ENCODE measurements at places on chromosomes 5 and 9. TPM values are rescaled to one million over a fixed set of nuclear protein-coding genes. Genes with fewer than 3 reads are reported as not detected.

Gene OGN
- 4.2 TPM for total RNA-seq

Gene CSF2
- not detected for total RNA-seq

Gene TMC1
- total RNA-seq = not detected

Gene MARCOL
- not detected for total RNA-seq

DNA sequence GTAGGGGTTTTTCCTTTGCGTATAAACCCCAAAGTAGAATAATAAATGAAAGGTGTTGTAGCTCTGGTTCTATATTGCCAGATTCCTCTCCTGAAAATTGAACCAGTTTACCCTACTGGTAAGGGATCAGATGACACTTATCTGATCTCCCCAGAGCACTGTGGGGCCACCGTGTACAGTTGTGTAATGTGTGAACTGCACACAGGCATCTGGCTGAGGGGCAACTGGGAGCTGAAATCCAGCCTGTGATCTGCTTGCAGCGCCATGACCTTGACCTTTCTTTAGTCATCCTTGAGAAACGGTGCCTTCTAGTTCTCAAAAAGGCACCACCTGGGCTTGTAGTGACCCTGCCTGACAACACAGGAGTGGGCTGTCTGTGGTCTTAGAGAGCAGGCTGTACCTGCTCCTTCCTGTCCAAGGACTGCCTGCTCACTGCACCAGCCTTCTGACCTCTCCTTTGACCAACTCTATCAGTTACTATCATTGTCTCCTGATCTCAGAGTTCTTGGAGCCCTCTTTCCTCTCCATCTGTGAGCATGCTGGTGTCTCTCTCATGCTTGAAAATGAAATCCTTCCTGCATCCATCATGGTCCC, 40.2 kb downstream of the PDE6A start:
- no peaks in the 10 kb centered on the region for H3K27me3 ChIP-seq
- no peak overlapping the region for H3K27ac ChIP-seq
- no peak overlapping the region for H3K4me3 ChIP-seq
- no peaks in the 10 kb centered on the region for H3K36me3 ChIP-seq
- DNase-seq = no peak

Data from tibial nerve (tissue), 4 donors.